ENCODE measurements at places on chromosomes 6 and 20. TPM values are rescaled to one million over a fixed set of nuclear protein-coding genes. Genes with fewer than 3 reads are reported as not detected.

The SMOC2 gene
- total RNA-seq, result not detected

The DLL1 gene
- 2.4 TPM for total RNA-seq

The SOBP gene
- 1.1 TPM for total RNA-seq

The TMC2 gene
- total RNA-seq, result not detected

The WTAP gene
- total RNA-seq, result 79.9 TPM

The KCNK15 gene
- 0.29 TPM for total RNA-seq

The XKR7 gene
- total RNA-seq, result not detected

GRCh38 chr6:8939615-8940014, 504.3 kb upstream of the SLC35B3 start:
- no peak overlapping the region for H3K4me3 ChIP-seq
- DNase-seq, result no peak
- H3K27me3 ChIP-seq, result peaks cover 2% of the 10 kb centered on the region
- H3K36me3 ChIP-seq, result no peaks in the 10 kb centered on the region

- peaks cover 21% of the 10 kb centered on the region for H3K36me3 ChIP-seq
- H3K4me1 ChIP-seq, result peaks cover 45% of the 10 kb centered on the region
- H3K27ac ChIP-seq, result peak overlapping the region; percentile 50
- H3K4me3 ChIP-seq, result no peak overlapping the region
- no peak for DNase-seq
Observed at GRCh38 chr6:43683708-43684455, 3.7 kb downstream of the MRPS18A start.

DNA sequence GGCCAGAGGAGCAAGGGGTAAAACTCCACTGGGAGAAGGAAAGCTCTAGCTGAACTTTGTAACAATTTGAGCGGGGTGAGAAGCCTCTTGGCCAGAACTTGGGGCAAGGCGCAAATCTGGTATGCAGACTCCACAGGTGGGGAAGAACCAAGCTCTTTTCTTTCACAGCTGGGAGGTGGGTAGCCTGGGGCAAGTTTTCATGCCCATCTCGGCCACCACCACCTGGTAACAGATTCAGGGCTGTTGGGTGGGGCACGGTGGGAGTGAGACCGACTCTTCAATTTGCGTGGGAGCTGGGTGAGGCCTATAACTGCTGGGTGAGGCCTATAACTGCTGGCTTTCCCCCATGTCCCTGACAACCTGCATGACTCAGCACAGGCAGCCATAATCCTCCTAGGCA, 37.5 kb downstream of the SDHAF4 start:
- H3K27ac ChIP-seq, result no peak overlapping the region
- H3K4me1 ChIP-seq, result peaks cover 13% of the 10 kb centered on the region
- no peaks in the 10 kb centered on the region for H3K27me3 ChIP-seq
- peaks cover 7% of the 10 kb centered on the region for H3K36me3 ChIP-seq

DNA sequence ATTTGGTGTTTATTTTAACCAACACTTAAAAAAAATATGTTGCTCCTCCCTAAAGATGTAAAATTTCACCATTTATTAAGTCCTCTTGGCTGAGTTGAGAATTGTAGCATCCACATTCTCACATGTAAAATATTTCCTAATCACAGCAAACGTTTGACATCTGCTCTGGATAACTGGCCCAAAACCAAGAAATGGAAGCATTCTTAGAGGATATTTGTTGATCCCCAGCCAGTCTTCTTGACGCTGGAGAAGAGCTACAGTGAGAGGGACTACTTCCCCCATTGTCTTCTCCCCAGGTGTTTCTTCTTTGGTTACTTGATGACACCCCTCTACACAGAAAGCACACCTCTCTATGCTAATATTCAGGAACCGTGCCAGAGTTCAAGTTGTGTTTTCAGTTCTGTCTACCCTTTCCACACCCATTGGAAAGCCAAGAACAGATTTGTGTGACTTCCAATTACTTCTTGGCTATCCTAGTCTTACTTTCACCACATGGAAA, 454.5 kb upstream of the JAG1 start:
- no peaks in the 10 kb centered on the region for H3K4me1 ChIP-seq
- no peaks in the 10 kb centered on the region for H3K36me3 ChIP-seq

GRCh38 chr20:46618316-46619100, 32.8 kb downstream of the SLC13A3 start:
- no peak overlapping the region for H3K27ac ChIP-seq
- no peak overlapping the region for H3K4me3 ChIP-seq
- no peaks in the 10 kb centered on the region for H3K36me3 ChIP-seq
- no peaks in the 10 kb centered on the region for H3K4me1 ChIP-seq

GRCh38 chr6:251920-252319, 40.4 kb upstream of the DUSP22 start:
- no peaks in the 10 kb centered on the region for H3K27me3 ChIP-seq
- H3K4me3 ChIP-seq, result peak overlapping the region; percentile 8
- peaks cover 41% of the 10 kb centered on the region for H3K4me1 ChIP-seq
- peak overlapping the region; percentile 95 for H3K27ac ChIP-seq

DNA sequence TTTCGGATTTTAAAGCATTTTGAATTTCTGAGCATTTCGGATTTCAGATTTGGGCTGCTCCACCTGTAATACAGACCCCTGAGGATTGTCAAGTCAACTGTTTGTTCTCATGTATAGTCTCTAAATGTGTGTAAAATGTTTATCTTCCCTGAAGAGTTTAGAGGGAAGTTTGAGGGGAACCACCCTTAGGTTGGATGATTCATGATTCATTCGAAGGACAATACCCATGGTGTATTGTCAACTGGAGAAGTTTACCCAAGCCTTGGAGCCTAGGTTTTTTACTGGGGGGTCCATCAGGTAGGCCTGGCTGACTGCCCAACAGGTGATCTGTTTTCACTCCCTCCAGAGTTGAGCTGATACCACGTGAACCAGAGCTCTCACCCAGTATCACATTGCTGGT, 18.9 kb downstream of the GSTA4 start:
- no peak overlapping the region for H3K4me3 ChIP-seq
- peaks cover 34% of the 10 kb centered on the region for H3K4me1 ChIP-seq
- DNase-seq, result no peak
- H3K27me3 ChIP-seq, result peaks cover 22% of the 10 kb centered on the region
- peak overlapping the region; percentile 89 for H3K27ac ChIP-seq

GRCh38 chr6:56370127-56370540, 122.8 kb upstream of the COL21A1 start:
- H3K4me1 ChIP-seq, result peaks cover 7% of the 10 kb centered on the region
- H3K27me3 ChIP-seq, result no peaks in the 10 kb centered on the region
- H3K27ac ChIP-seq, result no peak overlapping the region
- DNase-seq, result no peak
- H3K4me3 ChIP-seq, result no peak overlapping the region

- no peaks in the 10 kb centered on the region for H3K4me1 ChIP-seq
- no peak for DNase-seq
- H3K27me3 ChIP-seq, result peaks cover 2% of the 10 kb centered on the region
Observed at GRCh38 chr20:40571639-40572038, 117.4 kb downstream of the MAFB start.

DNA sequence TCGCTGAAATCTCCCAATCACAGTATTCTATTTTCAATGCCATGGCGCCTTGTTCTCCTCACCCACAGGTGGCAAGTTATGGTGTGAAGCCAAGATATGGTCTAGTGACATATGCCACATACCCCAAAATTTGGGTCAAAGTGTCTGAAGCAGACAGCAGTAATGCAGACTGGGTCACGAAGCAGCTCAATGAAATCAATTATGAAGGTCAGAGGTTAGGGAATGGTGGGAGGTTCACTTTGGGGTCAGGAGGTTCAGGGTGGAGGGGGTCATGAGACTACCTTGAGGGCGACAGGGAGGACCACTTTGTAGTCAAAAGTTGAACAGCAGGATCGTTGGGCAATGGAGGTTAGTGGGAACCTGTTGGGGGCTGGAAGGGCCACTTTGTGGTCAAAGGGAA, 2.4 kb downstream of the CFB start:
- H3K4me1 ChIP-seq, result peaks cover 4% of the 10 kb centered on the region
- no peaks in the 10 kb centered on the region for H3K27me3 ChIP-seq
- DNase-seq, result no peak
- H3K27ac ChIP-seq, result no peak overlapping the region

DNA sequence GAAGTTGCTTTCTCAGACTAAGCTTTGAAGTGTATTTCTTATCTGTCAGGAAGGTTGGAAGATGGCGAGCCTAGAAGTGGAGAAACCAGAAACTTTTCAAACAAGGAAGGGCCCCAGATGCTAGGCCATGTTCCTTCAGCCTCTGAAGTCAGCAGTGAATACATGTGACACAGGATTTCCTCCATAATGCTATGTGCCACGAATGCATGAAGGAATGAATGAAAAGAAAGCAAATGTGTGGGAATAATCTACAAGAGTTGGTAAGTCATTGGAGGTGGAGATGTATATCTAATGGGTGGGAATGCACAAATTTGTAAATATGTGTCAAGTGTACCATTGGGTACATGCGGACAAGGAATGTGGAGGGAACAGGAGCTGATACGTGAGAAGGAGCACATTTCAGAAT, 123.2 kb upstream of the PRSS16 start:
- no peak for DNase-seq
- no peak overlapping the region for H3K27ac ChIP-seq
- no peaks in the 10 kb centered on the region for H3K36me3 ChIP-seq
- peaks cover 21% of the 10 kb centered on the region for H3K4me1 ChIP-seq

GRCh38 chr6:123802351-123802696, 1.3 kb upstream of the NKAIN2 start:
- H3K4me1 ChIP-seq, result peaks cover 10% of the 10 kb centered on the region
- H3K27me3 ChIP-seq, result peaks cover 37% of the 10 kb centered on the region
- H3K4me3 ChIP-seq, result no peak overlapping the region
- no peak for DNase-seq

GRCh38 chr20:63690003-63690897, 6.2 kb upstream of the TNFRSF6B start:
- no peak overlapping the region for H3K4me3 ChIP-seq
- H3K4me1 ChIP-seq, result peaks cover 11% of the 10 kb centered on the region
- peaks cover 16% of the 10 kb centered on the region for H3K36me3 ChIP-seq
- no peak for DNase-seq
- H3K27ac ChIP-seq, result no peak overlapping the region

- H3K27ac ChIP-seq, result no peak overlapping the region
- H3K36me3 ChIP-seq, result no peaks in the 10 kb centered on the region
- H3K4me3 ChIP-seq, result no peak overlapping the region
- no peaks in the 10 kb centered on the region for H3K4me1 ChIP-seq
Observed at GRCh38 chr20:38685853-38686473, 38.3 kb upstream of the SLC32A1 start.

DNA sequence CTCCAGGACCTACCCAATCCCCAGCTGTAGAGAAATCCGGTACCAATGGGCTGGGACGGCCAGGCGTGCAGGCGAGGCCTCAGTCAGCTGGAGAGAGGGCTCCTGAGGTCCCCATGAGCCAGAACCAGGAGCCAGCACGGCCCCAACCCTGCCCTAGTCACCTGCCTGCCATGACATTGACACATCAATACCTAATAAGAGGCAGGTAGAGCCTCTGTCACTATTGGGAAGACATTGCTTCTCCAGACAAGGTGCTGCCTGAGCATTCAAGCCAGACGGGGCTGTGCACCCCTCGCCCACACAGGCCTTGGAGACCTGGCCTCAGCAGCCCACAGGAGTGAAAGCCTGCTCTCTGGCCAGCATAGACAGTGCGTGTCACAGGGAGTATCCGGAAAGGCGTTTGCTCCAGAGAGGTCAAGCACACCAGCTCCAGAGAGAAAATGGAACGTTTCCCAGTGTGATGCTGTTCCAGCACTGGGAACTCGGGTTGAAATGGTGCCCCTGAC, 3.5 kb downstream of the DLL1 start:
- peaks cover 2% of the 10 kb centered on the region for H3K36me3 ChIP-seq
- peaks cover 11% of the 10 kb centered on the region for H3K27me3 ChIP-seq
- peaks cover 15% of the 10 kb centered on the region for H3K4me1 ChIP-seq
- H3K4me3 ChIP-seq, result no peak overlapping the region
- no peak overlapping the region for H3K27ac ChIP-seq

DNA sequence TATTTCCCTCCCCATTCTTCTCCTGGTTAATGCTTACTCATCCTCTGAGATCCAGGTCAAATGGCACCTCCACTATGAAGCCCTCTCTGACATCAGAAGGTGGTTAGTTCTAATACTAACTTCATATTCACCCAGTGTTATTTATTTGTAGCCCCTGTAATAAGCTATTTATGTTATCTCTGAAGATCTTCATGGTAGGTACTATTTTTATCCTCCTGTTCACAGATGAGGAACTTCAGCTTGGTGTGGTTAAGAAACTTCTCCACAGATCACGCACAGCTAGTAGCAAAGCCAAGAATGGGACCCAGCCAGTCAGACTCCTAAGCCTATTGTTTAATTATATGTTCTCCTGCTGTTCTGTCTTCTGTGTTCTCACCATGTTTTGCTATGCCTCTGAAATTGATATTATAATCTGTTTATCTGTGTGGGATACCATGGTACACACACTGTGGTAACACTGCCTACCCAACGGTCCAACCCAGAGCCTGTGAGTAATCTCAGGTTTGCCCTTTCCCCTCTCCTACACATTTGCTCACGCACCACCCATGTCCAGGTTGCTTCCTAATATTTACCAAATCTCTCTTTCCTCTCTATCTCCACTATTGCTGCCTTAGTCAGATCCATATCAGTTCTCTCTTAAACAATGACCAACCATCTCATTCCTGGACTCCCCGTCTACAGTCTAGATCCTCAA, 98.4 kb downstream of the IPCEF1 start:
- peaks cover 39% of the 10 kb centered on the region for H3K4me1 ChIP-seq
- peaks cover 18% of the 10 kb centered on the region for H3K36me3 ChIP-seq
- H3K27ac ChIP-seq, result peak overlapping the region; percentile 2
- H3K27me3 ChIP-seq, result no peaks in the 10 kb centered on the region
- DNase-seq, result no peak

DNA sequence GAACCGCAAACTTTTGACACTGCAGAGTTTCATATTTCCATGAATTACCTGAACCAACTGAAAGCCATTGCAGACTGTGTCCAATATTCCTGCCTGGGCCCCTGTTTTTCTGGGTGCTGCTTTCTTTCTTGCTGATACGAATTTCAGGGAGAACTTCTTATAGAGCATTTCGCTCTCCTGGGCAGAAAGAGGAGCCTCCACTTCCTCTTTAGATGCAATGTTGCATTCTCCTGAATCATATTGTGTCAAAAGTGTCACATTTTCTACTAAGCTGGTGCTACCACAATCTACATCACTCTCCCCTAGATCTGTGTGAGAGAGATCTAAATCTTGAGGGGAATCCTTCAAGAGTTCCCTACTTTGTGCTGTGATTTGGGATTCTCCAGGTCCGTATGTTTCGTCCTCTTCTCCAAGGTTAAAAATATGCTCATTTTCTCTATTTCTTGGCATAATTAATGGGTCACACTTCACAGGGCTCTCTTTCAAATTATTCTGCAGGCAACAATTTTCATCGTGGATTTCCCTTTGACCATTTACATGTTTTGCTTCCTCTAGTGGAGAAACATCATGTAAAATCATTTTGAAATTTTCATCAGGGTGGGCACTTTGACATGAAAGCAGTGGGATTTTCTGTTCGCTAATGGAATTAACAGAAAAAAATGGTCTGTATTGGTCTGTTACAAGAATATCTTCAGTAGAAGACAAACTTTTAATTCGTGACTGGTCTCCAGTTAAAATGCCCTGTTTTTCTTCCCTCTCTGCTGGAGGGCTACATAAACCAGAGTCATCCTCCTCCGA, 102.3 kb downstream of the DST start:
- no peak overlapping the region for H3K4me3 ChIP-seq
- no peak for DNase-seq
- no peak overlapping the region for H3K27ac ChIP-seq
- no peaks in the 10 kb centered on the region for H3K4me1 ChIP-seq
- no peaks in the 10 kb centered on the region for H3K27me3 ChIP-seq
- no peaks in the 10 kb centered on the region for H3K36me3 ChIP-seq
